HFF-Myc (cell line): ENCODE measurements at places on chromosomes 7 and 10.

DNA sequence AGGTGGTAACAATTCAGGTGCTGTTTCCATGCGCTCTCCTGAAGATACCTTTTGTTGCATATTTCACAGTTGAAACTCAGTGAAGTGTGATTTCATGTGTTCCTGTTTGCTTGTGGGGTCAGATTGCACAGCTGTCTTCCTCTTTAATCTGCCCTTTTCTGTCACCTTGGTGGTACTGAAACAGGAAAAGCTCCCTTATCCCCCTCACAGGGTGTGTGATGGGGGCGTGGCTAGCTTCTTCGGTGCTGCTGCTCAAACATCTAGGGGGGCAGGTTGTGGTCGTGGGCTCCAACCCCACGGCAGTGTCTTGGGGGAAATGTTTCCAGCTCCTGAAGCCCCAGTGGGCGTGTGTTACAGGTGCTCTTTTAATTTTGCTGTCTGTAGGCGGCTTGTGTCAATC lies 107.4 kb upstream of the KLF14 start:
- no peak for DNase-seq

DNA sequence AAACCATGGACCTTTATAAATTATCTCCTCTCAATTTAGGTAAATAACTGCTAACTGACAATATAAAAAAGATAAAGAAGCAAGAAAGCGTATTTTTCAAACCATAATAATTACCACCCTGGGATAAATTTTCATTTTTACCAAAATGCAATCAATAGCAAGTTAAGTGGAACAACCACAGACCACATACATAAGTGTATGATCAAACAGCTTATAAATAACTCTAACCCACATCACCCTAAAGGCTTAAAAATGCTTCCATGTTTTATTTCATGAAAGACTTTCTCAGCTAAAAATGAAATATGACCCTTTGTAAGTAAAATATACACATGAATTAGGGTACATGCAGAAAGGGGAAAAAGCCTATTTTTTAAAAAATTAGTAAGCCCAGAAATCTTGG lies 156.5 kb downstream of the SGMS1 start:
- DNase-seq = no peak

DNA sequence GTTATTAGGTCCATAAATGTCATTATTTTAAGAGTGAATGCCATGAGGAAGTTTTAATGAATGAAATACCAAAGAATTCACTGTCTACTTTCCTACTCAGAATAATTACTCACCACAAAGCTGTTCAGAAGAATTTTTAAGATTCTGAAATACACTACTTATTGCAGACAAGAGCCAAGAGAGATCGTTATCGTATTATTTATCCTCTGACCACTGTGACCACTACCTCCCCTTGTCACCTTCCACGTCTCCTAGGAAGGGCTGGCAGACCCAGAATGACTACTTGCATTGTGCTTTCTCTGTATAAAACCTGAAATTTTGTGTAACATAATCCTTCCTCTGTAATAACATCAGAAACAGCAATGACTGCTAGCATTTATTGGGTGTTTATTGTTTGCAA lies 81.9 kb downstream of the ABCB5 start:
- no peak for DNase-seq

DNA sequence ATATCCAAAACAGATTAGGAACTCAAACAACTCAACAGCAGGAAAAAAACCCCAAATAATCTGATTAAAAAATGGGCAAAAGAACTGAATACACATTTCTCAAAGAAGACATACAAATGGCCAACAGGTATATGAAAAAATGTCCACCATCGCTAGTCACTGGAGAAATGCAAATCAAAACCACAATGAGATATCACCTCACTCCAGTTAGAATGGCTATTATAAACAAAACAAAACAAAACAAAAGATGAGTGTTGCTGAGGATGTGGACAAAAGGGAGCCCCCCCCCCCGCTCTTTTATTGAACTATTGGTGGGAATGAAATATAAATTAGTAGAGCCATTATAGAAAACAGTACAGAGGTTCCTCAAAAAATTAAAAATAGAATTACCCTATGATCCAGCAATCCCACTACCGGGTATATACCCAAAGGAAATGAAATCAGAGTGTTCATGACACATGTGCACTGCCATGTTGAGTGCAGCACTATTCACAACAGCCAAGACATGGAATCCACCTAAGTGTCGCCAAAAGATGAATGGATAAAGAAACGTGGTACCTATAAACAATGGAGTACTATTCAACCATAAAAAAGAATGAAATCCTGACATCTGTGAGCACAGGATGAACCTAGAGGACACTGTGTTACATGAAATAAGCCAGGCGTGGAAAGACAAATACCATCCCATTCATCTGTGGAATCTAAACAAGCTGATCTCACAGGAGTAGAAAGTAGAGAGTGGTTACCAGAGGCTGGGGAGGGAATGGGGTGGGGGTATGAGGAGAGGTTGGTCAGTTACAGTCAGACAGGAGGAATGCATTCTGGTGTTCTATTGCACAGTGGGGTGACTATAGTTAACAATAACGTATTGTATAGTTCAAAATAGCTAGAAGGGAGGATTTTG lies 78.1 kb upstream of the RHEB start:
- DNase-seq = no peak
